HS-5 (cell line): ENCODE measurements at places on chromosomes 2 and 18.
A peak's percentile ranks its signal among the peaks of the same experiment; 100 is the strongest.

GRCh38 chr2:229870903-229871656 is 50.7 kb downstream of the TRIP12 start:
- DNase-seq = no peak

DNA sequence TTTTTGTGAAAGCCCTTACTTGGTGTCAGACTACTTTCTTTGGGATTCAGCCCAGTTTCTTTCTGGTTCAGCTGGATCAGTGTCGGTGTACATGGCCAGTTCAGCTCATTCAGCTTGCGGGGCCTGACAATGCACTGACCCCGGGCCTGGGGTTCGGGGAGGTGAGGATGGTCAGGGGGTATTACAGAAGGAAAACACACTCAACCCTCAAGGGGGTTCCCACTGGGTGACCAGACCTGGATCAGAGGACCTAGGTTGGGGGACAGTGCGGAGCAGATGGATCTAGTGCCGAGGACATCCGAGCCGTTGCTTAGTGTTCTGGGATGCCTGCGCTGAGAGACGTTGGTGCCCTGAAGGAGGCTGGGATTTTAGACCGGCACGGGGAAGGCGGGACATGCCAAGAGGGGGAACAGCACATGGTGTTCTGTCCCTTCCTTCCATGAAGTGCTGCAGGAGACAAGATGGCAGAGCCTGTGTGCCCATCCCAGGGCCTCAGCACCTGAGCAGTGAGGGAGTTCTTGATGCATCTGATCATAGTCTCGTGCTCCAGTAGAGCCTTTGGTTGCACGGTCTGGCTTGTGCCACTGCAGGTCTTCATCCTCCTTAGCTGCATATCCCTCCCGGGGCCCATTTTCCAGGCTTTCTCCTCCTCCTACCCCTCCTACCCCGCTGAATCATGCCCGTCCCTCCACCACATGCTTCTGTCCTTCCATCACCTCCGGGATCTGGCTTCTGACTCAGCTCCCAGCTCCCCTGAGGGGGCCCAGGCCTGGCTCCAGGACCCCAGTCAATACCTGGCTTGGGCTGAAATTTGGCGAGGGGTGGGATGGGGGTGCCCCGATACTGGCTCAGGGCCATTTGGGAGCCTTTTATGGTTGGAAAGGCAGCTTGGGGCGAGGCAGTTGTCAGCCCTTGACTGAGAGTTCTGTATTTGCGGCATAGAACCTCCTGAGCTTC is 18.0 kb downstream of the SPEG start:
- DNase-seq = peak; percentile 93

DNA sequence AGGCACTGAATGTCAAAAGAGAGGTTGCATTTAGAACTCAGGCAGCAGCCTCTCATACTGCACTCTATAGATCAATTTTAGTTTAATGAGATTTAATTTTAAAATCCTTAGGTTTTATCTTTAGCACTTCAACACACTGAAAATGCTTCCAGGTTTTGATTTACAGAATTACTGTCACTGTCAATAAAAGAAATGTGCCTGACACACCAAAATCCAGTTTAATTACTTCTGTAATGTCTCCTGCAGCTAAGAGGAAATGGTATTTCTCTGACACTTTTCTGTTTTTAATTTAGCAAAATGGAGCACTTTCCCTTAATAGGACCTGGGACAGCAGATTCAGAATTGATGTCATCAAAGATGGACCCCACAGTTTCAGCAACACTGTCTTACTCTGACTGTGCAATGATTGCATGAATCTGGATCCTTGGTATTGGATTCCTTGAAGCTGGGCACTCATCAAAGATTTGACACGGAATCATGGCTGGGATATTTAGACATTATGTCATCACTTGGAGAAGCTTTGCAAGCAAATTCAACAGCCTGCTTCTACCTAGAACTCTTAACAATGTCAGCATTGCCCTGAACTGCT is 576.5 kb downstream of the NRXN1 start:
- DNase-seq = no peak

GRCh38 chr2:175918935-175919334 is 83.1 kb downstream of the LNPK start:
- DNase-seq = no peak

GRCh38 chr2:197931661-197932312 is 127.4 kb downstream of the PLCL1 start:
- peak; percentile 74 for DNase-seq

DNA sequence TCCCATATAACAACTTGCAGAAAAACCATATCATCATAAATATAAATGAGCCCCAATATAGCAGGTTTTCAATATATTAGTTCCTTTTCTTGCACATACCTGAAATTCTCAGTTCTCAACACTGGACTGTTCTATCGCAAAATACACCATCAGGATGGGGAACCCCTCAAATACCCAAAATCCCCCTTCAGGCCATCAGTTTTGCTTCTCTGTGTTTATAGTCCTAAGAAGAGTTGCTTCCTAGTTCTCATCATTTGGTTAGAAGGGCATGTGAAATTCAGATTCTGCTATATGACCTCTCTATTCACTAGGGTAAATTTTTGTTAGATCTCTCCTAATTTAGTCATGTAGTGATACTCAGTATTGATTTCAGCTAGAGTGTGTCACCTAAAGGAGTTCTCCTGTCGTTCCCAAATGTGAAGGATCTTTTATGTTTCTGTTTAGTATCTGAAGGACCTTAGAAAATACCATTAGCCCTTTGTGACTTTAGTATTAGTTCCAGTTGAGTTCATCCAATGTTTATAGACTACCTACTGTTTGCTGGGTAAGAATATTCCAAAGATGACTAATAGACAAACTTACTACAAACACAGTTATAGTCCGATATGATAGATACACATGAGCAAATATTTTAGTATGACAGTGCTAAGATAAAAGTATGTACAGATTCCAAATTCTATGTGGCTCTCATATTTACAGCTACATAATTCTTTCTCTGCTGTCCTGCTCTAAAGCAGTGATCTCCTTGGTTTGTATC is 115.8 kb downstream of the TTC27 start:
- no peak for DNase-seq

DNA sequence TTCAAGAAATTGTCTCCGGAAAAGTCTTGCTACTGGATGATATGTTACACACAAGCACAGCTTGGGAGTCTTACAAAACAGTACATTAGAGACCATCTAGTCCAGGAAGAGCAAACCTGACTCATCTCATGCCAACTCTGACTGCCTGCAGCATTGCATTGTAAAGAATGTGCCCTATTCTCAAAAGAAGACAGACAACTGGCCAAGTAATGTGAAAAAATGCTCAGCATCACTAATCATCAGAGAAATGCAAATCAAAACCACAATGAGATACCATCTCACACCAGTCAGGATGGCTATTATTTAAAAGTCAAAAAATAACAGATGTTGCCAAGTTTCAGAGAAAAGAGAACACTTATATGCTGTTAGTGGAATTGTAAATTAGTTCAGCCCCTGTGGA is 42.7 kb upstream of the GORASP2 start:
- DNase-seq = peak; percentile 94

DNA sequence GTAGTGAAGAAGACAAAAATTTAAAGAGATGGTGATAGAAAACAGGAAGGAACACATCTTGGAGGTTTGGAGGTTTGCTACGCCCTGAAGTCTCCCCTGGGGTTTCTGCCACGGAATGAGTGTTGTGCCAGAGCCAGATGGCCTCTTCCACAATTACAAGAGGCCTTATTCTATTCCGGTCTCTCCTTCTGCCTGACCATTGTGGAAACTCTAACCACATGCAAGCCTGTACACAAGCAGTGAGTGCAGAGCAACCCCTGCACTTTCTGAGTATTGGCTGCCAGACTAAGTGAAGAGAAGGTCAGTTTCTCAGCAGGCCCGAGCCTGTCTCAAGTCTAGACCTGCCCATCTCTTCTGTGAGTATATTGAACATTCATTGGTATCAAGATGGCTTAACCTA is 22.7 kb upstream of the MYO1B start:
- DNase-seq = no peak

DNA sequence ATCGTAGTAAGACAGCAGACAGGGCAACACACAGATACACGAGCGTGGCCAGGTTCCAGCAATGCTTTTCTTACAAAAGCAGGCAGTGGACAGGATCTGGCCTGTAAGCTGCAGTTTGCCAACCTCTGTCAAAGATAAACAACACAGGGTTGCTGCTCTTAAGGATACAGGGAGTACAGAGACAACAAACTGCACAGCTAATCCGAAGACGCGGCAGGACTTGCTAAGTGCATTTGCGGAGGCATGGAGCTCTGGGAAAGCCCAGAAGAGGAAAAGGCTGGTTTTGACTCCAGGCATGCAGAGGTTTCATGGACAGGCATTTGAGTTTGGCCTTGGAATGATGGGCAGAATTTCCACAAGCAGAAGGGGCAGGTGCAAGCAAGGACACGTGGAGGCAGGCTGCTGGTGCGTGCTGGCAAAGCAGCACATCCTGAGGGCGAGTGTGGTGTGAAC is 24.4 kb downstream of the SERTAD2 start:
- DNase-seq = no peak

DNA sequence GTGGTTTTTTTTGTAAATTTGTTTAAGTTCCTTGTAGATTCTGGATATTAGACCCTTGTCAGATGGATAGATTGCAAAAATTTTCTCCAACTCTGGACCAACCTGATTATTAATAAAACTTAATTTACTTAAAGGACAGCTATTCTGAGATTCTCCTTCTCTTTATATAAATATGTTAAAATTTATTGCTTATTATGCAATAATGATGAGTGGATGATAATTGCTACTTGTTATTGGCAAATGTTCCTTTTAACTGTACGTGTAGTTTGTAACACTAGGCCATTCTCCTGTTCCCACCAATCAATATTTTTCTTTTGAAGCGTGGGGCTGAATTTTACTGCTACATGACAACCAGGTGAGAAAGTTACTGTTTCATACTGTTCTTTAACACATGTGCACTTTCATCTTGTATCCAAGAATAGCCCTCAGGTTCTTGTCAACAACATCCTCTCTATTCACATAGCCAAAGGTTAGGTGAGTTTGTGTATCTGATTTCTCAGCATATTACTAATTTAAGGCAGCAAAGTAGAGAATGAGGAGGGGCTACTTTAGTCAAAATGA is 16.6 kb upstream of the STK17B start:
- no peak for DNase-seq

DNA sequence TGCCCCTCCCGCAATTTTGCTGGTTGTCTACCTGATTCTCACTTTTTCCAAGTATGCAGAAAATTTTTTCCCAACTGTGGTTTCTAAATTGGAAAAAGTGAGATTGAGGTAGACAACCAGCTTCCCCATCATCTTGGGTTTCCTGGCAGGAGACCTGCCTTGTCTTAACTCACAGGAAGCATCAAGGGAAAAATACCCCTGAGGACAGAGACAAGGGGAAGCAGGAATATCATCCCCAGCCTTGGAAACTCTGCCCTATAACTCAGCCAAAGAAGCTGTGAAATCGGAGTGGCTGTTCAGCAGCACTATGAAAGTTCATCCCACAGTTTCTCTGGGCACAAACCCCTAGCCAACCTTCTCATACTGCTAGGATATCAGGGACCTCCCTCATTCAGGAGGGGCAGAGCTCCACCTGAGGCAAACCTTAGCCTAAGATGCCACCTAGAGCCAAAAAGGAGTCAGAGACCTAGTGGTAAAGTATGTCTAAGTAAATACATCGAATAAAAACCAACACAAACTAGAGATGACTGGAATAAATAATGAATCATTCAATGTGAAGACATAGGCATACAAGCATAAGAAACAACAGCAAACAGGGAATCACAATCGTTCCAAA is 68.2 kb downstream of the ZSWIM2 start:
- peak; percentile 4 for DNase-seq

- DNase-seq = peak; percentile 99
Observed at GRCh38 chr2:26345545-26346453, at the start of gene SELENOI. SELENOI (plus strand) TSS chr2:26346143; CDS start chr2:26346233, 90 bp downstream.
